ENCODE measurements at places on chromosomes 12 and 14. TPM values are rescaled to one million over a fixed set of nuclear protein-coding genes. Genes with fewer than 3 reads are reported as not detected.

The EML5 gene
- total RNA-seq, result 0.63 TPM

DNA sequence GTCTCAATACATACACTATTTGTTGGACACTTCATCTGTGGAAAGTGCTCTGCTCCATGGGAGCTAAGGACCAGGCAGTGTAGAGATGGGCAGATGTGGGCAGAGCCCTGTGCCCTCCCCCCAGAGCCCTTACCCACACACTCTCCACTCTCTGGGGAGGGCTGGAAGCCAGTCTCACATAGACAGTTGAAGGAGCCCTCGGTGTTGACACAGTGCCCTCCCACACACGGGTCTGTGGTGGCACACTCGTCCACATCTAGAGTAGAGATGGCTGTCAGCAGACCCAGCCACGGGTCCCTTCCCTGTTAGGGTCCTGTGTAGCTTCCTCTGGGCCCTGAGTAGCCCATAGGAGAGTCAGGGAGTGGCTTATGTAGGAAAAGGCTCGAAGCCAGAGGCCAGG is 14.3 kb downstream of the ISCA2 start:
- H3K4me1 ChIP-seq, result no peaks in the 10 kb centered on the region
- H3K36me3 ChIP-seq, result no peaks in the 10 kb centered on the region
- no peak for DNase-seq
- no peak overlapping the region for H3K4me3 ChIP-seq

- no peaks in the 10 kb centered on the region for H3K36me3 ChIP-seq
- H3K27me3 ChIP-seq, result peaks cover 6% of the 10 kb centered on the region
- DNase-seq, result no peak
- H3K4me3 ChIP-seq, result no peak overlapping the region
- H3K27ac ChIP-seq, result no peak overlapping the region
Measured at GRCh38 chr12:67223225-67223624, 45.9 kb upstream of the CAND1 start.

GRCh38 chr14:52397844-52398243 is 83.7 kb downstream of the PTGER2 start:
- no peak overlapping the region for H3K27ac ChIP-seq
- H3K4me1 ChIP-seq, result no peaks in the 10 kb centered on the region
- H3K36me3 ChIP-seq, result no peaks in the 10 kb centered on the region
- no peak overlapping the region for H3K4me3 ChIP-seq
- no peak for DNase-seq
- H3K27me3 ChIP-seq, result no peaks in the 10 kb centered on the region

DNA sequence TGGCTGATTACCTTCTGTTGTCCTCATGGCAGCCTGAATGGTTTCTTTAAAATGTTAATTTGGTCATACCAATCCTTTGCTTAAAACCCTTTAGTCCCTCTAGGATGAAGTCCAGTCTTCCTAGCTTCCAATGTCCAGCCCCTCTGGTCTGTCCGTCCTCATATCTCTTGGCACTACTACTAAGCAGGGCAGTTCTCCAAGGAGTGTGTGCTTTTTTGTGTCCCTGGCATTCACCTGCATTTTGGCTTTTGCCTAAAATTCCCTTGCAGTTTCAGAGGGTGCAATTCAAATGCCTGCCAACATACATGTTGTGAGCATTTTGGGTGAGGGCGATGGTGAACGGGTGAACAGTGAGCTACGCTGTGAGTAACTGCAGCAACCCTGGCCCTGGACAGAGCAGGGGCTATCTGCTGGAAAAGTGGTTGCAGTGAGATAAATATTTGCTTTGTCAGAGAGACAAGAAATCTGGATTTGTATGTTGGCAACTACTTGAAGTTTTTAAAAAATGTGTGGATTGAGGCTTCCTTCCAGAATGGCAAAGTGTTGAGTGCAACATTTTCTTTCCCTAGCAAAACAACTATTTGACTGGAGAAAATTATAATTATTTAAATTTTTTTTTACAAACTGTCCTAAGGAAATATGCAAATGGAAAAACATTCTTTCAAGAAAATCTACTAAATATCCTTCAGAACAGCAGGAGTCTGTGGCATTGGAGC is 14.6 kb downstream of the GALNT8 start:
- no peak overlapping the region for H3K27ac ChIP-seq

- peaks cover 13% of the 10 kb centered on the region for H3K4me1 ChIP-seq
- H3K27ac ChIP-seq, result peak overlapping the region; percentile 30
- no peak for DNase-seq
- no peak overlapping the region for H3K4me3 ChIP-seq
- no peaks in the 10 kb centered on the region for H3K27me3 ChIP-seq
Measured at GRCh38 chr12:6917491-6918231, 3.3 kb downstream of the ENO2 start.

DNA sequence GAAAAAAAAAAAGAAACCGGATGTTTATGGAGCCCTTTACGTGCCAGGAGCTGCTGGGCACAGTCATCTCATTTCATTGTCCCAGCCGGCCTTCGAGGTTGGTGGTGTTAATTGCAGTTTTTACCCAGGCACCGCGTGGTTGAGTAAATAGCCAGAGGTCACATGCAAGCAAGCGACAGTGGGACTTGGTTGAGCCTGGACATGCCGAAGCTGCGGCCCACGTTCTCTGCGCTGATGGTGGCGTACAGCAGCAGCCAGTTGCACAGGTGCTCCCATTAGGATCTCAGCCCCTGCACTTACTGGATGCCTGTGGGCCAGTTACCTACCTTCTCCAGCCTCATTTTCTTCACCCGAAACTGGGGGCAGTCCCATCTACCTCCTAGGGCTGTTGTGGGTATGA is 54.0 kb downstream of the TSPAN9 start:
- DNase-seq, result no peak
- no peaks in the 10 kb centered on the region for H3K27me3 ChIP-seq
- no peak overlapping the region for H3K27ac ChIP-seq
- no peaks in the 10 kb centered on the region for H3K36me3 ChIP-seq
- peaks cover 13% of the 10 kb centered on the region for H3K4me1 ChIP-seq

GRCh38 chr14:22334275-22334577 is 254.8 kb downstream of the DAD1 start:
- H3K36me3 ChIP-seq, result no peaks in the 10 kb centered on the region
- no peaks in the 10 kb centered on the region for H3K27me3 ChIP-seq
- H3K4me1 ChIP-seq, result peaks cover 14% of the 10 kb centered on the region
- DNase-seq, result no peak
- no peak overlapping the region for H3K4me3 ChIP-seq

DNA sequence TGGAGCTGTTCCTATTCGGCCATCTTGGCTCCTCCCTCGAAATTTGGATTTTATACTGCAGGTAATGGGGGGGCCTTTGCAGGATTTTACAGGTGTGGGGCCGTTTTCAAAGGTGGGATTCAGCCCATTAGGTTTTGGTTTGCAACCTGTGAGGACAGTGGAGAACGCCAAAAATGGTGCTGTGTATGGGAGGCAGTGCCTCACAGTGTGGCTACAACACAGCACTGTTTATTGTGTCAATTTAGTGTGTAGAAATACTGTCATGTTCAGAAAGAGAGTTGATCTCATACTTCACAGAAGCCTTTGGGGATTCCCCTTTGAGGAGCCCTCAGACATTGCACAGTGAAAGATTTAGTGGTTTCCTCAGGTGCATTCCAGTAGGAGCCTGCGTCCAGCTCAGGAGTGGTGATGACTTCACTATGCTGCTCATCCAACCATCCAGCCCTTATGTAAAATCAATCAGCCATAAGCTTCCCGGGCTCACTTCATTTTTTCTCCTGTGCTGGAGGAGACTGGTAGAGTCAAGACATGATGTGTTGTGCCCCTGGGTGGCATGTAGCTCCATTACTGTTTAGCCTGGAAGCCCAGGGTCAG is 92.7 kb upstream of the PRMT8 start:
- H3K4me3 ChIP-seq, result no peak overlapping the region
- H3K4me1 ChIP-seq, result no peaks in the 10 kb centered on the region
- DNase-seq, result no peak
- H3K27me3 ChIP-seq, result peaks cover 8% of the 10 kb centered on the region

The GYS2 gene
- total RNA-seq, result not detected

GRCh38 chr12:2173971-2174370 is 121.2 kb downstream of the CACNA1C start:
- peaks cover 25% of the 10 kb centered on the region for H3K4me1 ChIP-seq
- H3K27ac ChIP-seq, result no peak overlapping the region
- no peaks in the 10 kb centered on the region for H3K36me3 ChIP-seq
- no peak for DNase-seq
- H3K4me3 ChIP-seq, result no peak overlapping the region
- H3K27me3 ChIP-seq, result no peaks in the 10 kb centered on the region

The DBX2 gene
- total RNA-seq, result 0.13 TPM

DNA sequence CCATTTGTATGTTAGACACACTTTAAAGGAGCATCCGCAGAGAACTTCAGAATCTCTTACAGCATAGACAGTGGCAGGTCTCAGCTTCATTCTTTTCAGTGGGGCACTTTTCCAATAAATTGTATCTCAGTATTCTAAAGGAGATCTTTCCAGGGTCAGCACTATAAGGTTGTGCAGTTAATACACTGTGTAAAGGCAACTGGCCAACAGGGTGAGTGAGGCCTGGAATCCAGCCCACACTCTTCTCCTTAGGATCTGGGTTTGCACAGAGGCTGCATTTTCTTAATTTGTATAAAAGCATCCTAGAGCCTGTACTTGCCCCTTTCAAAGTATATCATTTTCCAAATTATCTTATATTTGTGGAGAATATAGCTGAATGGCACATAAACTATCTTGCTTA is 94.2 kb downstream of the MYF5 start:
- no peaks in the 10 kb centered on the region for H3K4me1 ChIP-seq
- H3K27ac ChIP-seq, result no peak overlapping the region
- H3K36me3 ChIP-seq, result peaks cover 5% of the 10 kb centered on the region
- no peak overlapping the region for H3K4me3 ChIP-seq

DNA sequence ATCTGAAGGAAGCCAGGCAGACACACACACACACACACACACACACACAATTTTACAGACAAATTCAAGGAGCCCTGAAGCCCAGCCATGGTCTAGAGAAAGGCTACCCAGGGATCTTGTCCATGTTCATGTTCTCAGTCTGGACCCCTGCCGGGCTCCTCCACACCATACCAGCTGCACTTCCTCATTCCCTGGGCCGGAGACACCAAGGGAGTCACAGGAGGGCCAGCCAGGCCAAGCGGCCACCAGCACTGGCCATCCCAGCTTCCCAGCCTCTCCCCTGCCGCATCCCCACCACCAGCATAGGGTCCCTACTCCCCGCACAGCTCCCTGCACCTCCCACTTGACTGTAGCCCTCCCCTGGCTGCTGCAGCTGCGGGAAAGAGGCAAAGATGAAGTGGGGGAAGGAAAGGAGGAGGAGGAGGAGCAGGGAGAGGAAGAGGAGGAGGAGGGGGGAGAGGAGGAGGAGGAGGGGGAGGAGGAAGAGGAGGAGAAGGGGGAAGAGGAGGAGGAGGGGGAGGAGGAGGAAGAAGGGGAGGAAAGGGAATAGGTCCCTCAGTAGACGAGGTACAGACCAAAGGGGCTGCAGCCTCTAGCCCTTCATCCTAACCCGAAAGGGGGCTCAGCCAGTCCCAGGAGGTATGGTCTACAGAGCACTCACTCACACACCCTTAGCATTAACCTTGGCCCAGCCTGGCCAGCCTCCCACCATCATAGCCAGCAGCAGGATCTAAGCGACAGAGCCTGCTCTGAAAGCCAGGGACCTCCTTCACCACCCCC is 293.2 kb downstream of the DPF3 start:
- no peak overlapping the region for H3K27ac ChIP-seq
- H3K4me3 ChIP-seq, result no peak overlapping the region
- no peaks in the 10 kb centered on the region for H3K36me3 ChIP-seq

DNA sequence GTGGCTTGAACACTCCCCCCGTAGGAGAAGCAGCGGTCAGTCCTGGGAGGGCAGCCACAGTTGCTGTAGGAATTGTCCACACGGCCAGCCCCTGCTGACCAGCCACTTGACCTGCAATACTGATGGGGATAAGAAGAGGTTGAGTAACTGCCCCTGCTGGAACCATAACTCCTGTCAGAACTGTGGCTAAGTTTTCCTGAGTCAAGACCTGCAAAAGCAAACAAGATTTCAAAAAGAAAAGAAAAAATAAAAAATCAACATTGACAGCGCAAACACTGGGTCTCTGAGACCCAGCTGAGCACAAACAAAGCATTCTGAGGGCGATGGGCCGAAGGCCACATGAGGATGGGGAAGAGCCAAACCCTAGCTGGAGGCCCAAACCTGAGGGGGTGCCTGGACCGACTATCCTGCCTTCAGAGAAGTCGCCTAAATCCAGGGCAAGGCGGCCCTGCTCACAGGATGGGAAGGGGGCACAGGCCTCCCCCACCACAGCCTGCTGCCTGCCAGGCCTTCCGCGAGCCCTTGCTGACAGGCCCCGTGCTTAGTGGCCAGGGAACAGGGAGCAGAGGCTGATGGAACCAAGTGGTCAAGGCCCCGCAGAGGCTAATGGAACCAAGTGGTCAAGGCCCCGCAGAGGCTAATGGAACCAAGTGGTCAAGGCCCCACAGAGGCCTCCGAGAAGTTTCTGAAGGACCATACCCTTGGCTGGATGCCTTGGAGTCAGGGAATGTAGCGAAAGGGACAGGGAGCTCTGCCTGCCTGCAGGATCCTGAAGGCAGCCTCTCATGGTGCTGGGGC is 19.1 kb downstream of the POU6F1 start:
- no peaks in the 10 kb centered on the region for H3K27me3 ChIP-seq
- H3K36me3 ChIP-seq, result no peaks in the 10 kb centered on the region
- DNase-seq, result no peak

The IL23A gene
- not detected for total RNA-seq

DNA sequence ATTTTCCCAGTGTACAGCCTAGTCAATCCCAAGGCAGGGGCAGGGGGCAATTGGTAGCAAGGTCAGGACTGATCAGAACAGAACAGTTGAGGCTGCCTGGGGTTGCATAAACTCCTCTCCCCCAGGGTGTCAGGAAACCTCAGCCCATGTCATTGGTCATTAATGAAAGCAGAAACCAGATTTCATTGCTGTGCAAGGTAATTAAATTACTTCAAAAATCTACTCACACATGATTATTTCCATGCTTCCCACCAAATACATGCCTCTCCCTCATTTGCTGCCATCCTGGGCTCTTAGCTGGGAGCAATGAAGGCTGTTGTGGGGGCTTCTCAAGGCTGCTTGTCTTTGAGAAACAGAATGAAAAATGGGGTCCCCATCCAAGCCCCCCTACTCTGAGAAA is 124.2 kb downstream of the PHETA1 start:
- H3K36me3 ChIP-seq, result no peaks in the 10 kb centered on the region
- no peak overlapping the region for H3K27ac ChIP-seq
- H3K4me1 ChIP-seq, result no peaks in the 10 kb centered on the region
- no peak overlapping the region for H3K4me3 ChIP-seq
- no peak for DNase-seq

GRCh38 chr14:91158091-91158790 is 44.4 kb downstream of the DGLUCY start:
- peaks cover 12% of the 10 kb centered on the region for H3K36me3 ChIP-seq
- H3K27me3 ChIP-seq, result no peaks in the 10 kb centered on the region
- no peak overlapping the region for H3K27ac ChIP-seq
- peaks cover 30% of the 10 kb centered on the region for H3K4me1 ChIP-seq
- H3K4me3 ChIP-seq, result no peak overlapping the region

DNA sequence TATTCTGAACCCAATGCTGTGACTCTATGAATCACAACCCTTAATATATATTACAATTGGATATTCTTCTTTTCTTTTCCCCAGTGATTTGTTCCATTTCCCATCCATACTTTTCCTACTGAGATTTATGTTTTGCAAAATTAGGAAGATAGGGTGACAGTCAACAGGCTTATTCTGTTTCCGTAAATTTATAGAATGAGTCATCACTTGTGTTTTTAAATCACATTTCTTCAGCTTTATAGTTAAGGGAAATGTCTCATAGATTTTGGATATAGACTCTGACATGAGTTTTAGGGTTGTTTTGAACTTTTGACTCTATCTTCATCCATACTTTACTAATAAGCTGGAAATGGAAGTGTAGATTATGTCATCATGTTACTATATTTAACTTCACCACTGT is 661.6 kb upstream of the FBXO33 start:
- no peaks in the 10 kb centered on the region for H3K27me3 ChIP-seq
- no peak overlapping the region for H3K4me3 ChIP-seq
- H3K27ac ChIP-seq, result no peak overlapping the region

All from A673 (cell line).